Activated T-helper 9 cell treated with anti-CD3 and anti-CD28 coated beads, Interleukin-2, amount 50 U/mL, for 16 hours (primary cell): ENCODE measurements at places on chromosomes 16 and 17.
A peak's percentile ranks its signal among the peaks of the same experiment; 100 is the strongest.

DNA sequence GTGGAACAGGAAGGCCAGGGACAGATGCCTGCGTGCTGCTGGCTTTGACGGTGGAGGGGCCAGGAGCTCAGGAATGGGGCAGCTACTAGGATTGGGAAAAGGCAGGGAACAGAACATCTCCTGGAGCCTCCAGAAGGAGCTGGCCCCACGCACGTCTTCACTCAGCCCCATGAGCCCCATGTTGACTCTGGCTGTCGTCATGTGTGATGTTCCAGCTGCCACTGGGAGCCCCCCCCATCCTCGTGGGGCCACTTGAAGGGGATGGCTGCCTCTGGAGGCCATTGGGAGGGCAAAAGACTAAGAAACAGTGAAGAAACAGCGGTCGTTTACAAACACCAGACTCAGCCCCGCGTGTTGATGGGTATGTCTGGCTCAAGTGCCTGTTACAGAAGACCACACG, 18.5 kb upstream of the APRT start:
- no peak for DNase-seq

GRCh38 chr16:12529582-12529981, 274.1 kb downstream of the CPPED1 start:
- no peak for DNase-seq

- DNase-seq: no peak
Measured at GRCh38 chr17:7444682-7445618, at the start of gene CHRNB1. CHRNB1 (plus strand) TSS chr17:7445061; CDS start chr17:7445128, 67 bp downstream.

- DNase-seq: no peak
Measured at GRCh38 chr17:41982026-41982760, 15.6 kb downstream of the CNP start.

- peak; percentile 28 for DNase-seq
Measured at GRCh38 chr17:2396568-2397246, 4.2 kb downstream of the MNT start.

- DNase-seq: peak; percentile 4
Measured at GRCh38 chr16:70018254-70018653, 67.1 kb downstream of the CLEC18A start.

GRCh38 chr16:8548166-8548565, 42.1 kb downstream of the TMEM114 start:
- DNase-seq: no peak

DNA sequence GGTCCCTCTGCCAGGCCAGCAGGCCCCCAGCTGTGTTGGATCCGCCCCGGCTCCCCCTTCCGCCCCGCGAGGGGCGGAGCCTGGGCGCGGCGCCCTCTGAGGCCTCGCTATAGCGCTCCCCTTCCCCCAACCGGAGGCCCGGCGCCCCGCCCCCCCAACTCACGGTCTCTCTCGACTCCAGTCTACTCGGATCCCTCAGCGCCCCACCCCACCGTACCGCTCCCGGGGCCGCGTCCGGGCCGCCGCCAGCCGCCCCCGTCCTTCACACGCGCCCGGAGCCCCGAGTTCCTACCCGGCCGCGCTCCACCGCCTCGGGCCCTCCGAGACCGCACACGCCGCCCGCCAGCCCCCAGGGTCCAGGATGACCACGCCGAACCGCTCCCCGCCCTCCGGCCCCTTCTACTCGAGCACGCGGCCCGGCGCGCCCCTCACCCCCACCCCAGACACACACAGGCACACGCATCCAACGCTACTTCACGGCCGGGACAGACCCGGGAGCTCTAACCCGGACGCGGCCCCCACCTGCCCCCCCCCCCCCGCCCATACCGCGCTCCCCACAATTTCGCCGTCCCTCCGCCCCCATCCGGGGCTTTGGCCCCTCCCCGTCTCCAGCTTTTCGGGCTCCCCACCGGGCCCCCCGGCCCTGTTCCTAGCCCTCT, 1.4 kb downstream of the PHF23 start:
- DNase-seq: peak; percentile 79

DNA sequence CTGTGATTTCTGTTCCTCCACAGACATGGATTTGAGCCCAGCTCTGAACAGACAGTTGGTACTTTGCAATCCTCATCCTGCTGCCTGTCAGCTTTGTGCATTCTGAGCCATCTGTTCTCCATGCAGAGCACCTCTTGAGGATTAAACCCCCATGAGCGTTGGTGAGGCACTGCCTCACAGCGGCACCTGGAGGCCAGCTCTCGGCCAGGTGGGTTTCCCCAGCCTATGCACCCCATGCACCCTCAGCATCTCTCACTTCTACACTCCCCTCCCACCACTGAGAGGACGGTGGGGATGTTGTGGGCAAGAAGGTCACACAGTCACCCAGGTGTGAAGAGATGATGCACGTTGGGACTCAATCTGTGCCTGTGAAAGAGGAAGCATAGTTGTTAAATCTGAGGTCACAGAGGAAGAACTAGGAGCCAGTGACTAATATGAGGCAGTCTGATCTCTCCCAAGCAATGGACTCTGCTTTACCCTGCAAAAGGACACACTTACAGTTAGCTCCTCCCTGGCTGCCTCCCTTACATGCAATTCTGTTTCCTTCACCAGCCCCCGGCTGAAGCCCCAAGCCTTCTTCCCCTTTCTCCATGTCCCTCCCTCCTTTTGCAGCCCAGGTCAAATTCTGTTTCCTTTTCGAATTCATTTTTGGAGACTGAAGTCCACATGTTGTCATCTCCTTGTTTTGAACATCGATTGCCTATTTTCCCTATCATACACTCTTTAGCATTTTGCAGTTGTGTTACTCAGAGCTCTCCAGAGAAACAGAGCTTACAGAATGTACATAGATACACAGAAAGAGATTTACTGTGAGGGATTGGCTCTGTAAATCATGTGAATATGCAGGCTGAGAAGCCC, 58.5 kb downstream of the HS3ST3B1 start:
- DNase-seq: peak; percentile 9

DNA sequence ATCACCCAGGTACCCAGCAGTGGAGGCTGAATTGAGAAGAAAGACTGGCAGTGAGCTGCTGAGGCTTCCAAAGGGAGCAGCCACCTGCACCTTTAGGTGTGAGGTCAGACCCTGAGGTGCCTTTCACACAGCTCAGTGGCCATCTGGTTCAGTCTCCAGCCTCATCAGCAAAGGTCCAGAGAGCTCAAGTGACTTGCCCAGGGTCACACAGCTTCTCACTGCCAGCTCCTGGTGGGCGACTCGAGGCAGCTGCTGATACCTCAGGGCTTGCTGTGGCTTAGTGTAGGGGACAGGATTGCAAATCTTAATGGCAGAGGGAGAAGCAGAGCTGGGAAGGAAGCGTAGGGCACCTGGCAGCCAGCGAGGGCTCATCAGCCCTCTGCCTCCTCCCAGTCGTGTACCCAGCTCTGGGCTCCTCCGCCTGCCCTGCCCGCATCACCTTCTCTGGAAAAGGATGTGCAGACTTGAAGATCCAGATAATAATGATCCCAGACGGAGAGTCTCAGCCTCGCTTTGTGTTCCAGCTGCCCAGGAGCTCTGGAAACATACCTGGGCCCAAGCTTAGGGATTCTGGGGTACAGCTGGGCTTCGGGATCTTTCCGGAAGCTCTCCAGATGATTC, 165.3 kb upstream of the GSE1 start:
- no peak for DNase-seq

DNA sequence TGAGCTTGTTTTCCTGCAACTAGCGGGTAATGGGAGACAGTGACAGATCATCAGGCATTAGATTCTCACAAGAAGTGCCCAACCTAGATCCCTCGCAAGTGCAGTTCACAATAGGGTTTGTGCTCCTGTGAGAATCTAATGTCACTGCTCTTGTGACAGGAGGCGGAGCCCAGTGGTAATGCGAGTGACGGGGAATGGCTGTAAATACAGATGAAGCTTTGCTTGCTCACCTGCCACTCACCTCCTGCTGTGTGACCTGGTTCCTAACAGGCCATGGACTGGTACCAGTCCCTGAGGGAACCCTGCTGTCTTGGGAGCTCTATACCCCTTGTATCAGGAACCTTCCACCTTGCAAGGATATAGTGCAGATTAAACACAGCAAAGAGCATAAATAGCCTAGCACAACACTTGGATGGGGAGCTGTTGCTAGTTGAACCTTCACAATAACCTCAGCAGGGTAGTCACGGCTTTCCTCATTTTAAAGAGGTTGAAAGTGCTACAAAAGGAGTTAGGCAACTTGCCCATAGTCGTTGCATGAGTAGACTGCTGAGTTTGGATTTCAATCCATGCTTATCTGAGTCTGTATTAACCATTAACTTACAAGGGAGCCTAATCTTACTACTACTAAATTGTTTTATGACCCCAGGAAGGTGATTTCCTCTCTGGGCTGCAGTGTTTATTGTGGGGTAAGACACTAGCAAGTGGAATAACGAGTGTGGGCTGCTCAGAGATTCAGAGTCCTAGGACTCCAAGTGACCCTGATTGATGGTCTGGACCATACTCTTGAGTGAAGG, 156.6 kb upstream of the ZFHX3 start:
- DNase-seq: no peak

DNA sequence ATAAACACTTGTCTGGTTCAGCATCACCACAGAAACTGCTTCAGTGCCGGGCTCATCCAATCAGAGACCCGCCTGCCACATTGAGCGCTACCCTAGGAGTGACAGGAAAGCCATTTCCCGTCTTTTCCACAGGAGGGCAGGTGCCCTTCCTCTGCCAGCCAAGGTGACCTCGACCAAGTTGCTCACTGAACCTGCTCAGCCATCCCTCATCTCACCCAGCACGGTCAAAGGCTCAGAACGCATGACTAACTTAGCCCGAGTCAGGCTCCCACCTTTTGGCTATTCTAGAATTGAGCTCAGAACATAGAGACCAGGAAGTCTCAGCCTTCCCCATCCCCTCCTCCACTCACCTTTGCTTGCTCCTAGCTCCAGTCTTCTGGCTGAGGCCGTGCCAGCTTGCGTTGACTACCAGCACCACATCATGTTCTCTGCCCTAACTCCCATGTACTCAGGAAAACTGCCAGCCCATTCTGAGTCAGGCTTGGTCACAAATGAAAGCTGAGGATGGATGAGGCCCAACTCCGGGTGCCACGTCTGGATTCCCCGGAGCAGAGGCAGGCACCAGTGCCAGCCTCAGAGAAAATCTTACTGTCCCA, 15.6 kb downstream of the MRPS23 start:
- no peak for DNase-seq

GRCh38 chr17:73139296-73139695, 25.5 kb upstream of the SSTR2 start:
- no peak for DNase-seq

GRCh38 chr16:28981517-28981916, 3.3 kb upstream of the LAT start:
- no peak for DNase-seq

GRCh38 chr17:80624864-80625263, 80.2 kb downstream of the RPTOR start:
- DNase-seq: no peak

DNA sequence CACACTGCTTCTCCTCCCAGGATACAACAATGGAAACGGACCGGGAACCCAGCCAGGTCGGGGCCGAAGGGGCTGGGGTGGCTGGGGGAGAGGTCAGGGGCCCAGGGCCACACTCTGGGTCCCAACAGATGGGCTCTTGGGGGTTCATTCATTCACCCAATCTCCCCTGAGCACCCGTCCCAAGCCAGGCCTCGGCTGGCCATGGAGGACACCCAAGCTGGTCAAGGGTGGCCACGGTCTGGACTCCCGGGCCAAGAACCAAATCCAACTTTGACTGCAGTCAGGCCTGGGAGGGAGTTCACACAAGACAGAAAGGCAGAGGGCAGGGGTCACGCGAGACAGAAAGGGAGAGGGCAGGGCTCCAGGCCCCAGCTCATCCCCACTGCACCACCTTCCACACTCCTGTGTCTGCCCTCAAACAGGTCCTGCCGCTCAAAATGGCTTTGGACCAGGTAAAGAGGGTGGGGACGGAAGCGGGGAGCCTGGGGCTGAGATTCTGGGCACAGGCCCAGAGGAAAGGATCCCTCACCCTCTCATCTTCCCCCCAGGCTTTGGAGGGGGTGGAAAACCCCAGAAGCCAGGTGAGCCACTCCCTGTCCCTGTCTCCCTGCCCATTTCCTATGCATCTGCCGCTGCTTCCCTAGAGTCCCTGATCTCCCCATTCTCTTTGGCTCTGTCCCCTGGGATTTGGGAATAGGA, 12.3 kb upstream of the PKMYT1 start:
- no peak for DNase-seq

GRCh38 chr17:18139949-18140348, 31.4 kb downstream of the MYO15A start:
- no peak for DNase-seq

GRCh38 chr17:50884439-50885311, 18.5 kb upstream of the TOB1 start:
- no peak for DNase-seq

- peak; percentile 31 for DNase-seq
Measured at GRCh38 chr17:78381601-78382232, 3.3 kb downstream of the PGS1 start.

DNA sequence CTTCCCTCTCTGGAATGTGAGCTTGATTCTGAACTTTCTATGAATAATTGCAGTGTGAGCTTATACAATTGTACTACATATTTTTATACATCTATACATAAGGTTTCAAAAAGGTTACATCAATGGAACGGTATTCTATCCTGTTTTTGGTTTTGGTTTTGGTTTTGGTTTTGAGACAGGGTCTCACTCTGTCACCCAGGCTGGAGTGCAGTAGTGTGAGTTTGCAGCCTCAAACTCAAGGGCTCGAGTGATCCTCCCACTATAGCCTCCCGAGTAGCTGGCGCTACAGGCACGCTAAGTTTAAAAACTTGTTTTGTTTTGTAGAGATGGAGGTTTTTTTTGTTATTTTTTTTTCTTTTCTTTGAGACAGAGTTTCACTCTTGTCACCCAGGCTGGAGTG, 1.1 kb downstream of the CTRB1 start:
- DNase-seq: no peak

GRCh38 chr16:22659933-22660332, 149.2 kb downstream of the NPIPB5 start:
- DNase-seq: no peak

GRCh38 chr17:20989991-20990855, 52.6 kb downstream of the USP22 start:
- no peak for DNase-seq

DNA sequence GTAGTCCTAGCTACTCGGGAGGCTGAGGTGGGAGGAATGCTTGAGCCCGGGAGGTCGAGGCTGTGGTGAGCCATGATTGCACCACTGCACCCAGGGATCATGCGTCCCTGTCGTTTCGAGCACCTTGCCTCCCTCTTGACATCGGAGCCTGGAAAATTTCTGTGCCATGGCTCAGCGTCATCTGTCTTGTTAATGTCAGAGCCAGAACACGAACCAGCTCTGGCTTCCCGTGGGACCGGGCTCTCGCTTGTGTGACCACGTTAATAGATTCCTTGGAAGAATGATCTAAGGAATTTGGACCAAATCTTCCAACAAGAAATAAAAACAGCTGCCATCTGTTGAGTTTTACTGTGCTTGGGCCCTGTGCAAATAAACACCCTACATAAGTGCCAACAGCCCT, 117.7 kb downstream of the ABCC1 start:
- DNase-seq: no peak

GRCh38 chr17:75036643-75037268, 10.0 kb downstream of the ATP5PD start:
- peak; percentile 70 for DNase-seq

GRCh38 chr16:31128711-31129567, 6.6 kb downstream of the PRSS8 start:
- DNase-seq: no peak
